ENCODE measurements at places on chromosomes 7 and 10. TPM values are rescaled to one million over a fixed set of nuclear protein-coding genes. Genes with fewer than 3 reads are reported as not detected.

DCLRE1C gene
- 2.9 TPM for total RNA-seq

AKR1E2 gene
- 2.9 TPM for total RNA-seq

CALCR gene
- not detected for total RNA-seq

OR2A5 gene
- not detected for total RNA-seq

TAS2R40 gene
- not detected for total RNA-seq

PPP2R2D gene
- total RNA-seq: 20.3 TPM

CLCN1 gene
- not detected for total RNA-seq

MRC1 gene
- total RNA-seq: 0.09 TPM
